ENCODE measurements at places on chromosomes 3 and 15. TPM values are rescaled to one million over a fixed set of nuclear protein-coding genes. Genes with fewer than 3 reads are reported as not detected.
A peak's percentile ranks its signal among the peaks of the same experiment; 100 is the strongest.

GRCh38 chr15:89395461-89395871 lies 60.8 kb upstream of the POLG start:
- no peak for DNase-seq

GRCh38 chr15:100737214-100737613 lies 134.8 kb downstream of the ASB7 start:
- DNase-seq: no peak

DNA sequence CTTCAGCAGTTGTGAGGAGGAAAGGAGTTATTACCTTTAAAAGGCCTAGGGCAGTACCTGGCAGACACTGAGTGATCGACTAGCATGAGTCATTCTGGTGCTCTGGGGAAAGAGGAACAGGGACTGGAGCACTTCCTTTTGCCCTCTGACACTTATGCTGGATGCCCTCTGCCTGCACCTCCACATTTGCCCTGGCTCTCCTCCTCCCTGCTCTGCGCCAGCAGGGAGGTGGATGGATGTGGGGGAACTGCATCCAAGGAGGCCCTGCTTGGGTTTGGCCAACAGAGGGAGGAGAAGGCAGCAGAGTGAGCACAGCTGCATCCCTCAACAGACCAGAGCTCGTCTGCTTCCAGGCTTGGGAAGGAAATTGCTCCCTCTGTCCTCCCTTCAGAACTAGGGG lies 75.0 kb downstream of the SEMA5B start:
- peak; percentile 62 for DNase-seq

DNA sequence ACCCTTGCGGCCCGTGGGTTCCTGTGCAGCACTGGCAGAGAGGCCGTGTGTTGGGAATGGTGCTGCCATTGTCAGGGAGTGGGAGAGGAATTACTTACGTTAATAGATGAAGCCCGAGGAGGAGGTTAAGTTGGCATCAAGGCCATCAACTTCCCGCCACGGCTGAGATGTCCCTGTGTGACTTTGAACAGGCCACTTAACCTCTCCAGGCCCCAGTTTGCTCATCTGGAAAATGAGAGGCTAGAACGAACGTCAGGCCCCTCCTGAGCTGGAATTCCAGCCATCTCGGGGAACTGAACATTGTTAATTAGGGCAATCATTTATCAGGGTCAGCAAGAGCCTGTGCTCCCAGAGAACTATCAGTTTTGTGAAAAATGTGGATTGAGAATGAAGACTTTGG lies 91.4 kb upstream of the MYZAP start:
- no peak for DNase-seq

- DNase-seq: no peak
These were observed 148.8 kb upstream of the GADL1 start for GRCh38 chr3:31043184-31043819.

Gene USP13
- 9.4 TPM for total RNA-seq

DNA sequence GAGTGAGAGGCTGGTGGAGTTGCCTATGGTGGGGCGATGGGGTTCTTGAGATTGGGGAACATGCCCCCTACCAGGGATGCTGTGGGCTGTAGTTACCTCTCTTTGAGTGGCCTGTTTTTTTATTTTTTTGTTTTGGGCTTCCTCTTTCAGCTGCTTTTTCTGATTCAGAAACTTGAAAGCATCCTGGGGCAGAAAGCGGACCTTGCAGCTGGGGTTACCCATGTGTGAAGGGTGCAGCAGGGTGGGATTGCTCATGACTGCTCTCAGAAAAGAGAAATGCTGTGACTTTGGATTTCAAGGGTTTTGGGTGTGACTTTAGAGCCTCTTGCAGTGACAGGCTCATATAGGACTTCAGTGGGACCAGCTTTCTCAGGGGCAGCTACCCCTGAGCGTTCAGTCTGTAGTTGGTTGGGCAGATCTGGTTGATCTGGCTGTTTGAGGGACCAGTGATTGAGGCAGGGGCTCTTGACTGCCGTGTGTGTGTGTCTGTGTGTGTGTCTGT lies 1.8 kb downstream of the LIMD1 start:
- no peak for DNase-seq

GRCh38 chr3:129648391-129648790 lies 41.9 kb upstream of the PLXND1 start:
- no peak for DNase-seq

Gene SNX22
- total RNA-seq: 1.0 TPM

Gene PGBD4
- total RNA-seq: 1.2 TPM

- DNase-seq: peak; percentile 62
These were observed 8.0 kb upstream of the MESP2 start for GRCh38 chr15:89768071-89768500.

- no peak for DNase-seq
These were observed 148.6 kb downstream of the FGF12 start for GRCh38 chr3:192578729-192579128.

Gene HHLA2
- 69.1 TPM for total RNA-seq

Gene COL6A6
- total RNA-seq: 0.12 TPM

DNA sequence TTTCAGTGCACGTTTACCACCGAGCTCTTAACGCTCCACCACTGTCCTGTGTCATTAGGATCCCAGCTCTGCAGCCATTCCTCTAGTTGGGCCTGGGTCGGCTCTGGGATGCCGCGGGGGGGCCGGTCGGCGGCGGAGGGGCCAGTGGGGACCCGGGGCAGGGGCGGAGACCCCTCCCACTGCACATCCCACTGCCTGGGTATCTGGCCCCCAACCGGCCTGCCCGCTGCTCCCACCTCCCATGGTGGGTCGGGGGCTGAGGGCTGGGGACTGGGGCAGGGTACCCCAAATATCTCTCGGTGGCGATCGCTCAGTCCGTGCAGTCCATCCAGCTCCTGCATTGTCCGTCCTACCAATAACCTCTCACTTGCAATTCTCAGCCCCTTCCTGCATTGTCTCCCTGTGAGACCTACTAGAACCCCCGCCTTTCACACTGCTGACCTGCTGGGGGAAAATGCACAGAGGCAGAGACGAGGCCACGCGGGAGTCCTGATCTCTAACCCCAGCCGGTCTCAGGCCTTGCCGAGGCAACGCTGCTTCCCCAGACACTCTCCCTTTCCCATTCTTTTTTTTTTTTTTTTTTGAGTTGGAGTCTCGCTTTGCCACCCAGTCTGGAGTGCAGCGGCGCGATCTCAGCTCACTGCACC lies 24.0 kb upstream of the MUC20 start:
- no peak for DNase-seq

GRCh38 chr3:182795389-182795782 lies 2.1 kb downstream of the ATP11B start:
- DNase-seq: peak; percentile 14

- DNase-seq: no peak
These were observed 151.1 kb downstream of the OSBPL10 start for GRCh38 chr3:31829826-31830426.

GRCh38 chr3:183576487-183577107 lies 21.1 kb upstream of the KLHL6 start:
- DNase-seq: no peak

- DNase-seq: no peak
These were observed 26.5 kb upstream of the CD47 start for GRCh38 chr3:108117241-108117775.

- DNase-seq: no peak
These were observed 7.0 kb downstream of the EIF4A2 start for GRCh38 chr3:186790261-186790981.

- no peak for DNase-seq
These were observed 14.9 kb downstream of the SATB1 start for GRCh38 chr3:18410205-18410604.

GRCh38 chr3:120311863-120312794 lies 27.1 kb upstream of the GPR156 start:
- no peak for DNase-seq

GRCh38 chr3:181279239-181279565 lies 289.7 kb upstream of the DNAJC19 start:
- no peak for DNase-seq

GRCh38 chr15:39468331-39468730 lies 112.5 kb upstream of the THBS1 start:
- no peak for DNase-seq

DNA sequence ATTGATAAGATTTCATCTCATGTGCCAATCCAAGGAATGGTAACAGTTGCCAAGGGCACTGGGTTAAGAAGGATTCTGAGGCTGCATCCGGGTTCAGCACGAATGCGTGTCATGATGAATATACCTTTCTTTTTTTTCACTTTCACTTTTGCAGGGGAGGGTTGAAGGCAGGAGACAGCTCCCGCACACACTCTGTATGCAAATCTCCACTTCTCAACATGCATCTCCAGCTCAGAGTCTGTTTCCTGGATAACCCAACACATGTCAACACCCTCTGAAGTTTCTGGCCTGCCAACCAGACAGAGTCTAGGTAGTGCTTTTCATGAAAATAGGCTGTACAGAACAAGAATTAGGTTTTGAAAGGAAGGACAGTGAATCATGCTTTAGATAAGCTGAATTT lies 21.6 kb downstream of the B4GALT4 start:
- peak; percentile 23 for DNase-seq

All from mucosa of gallbladder (tissue), 1 donor.